ENCODE measurements at places on chromosomes 6 and 20. TPM values are rescaled to one million over a fixed set of nuclear protein-coding genes. Genes with fewer than 3 reads are reported as not detected.

Gene ARMC2
- 1.9 TPM for total RNA-seq

Gene CNR1
- 0.05 TPM for total RNA-seq

Gene PPP1R11
- 22.9 TPM for total RNA-seq

Gene MLIP
- 20.2 TPM for total RNA-seq

Gene BEND3
- total RNA-seq = 2.0 TPM

Gene ZBTB22
- 2.9 TPM for total RNA-seq

Gene FILIP1
- 1.6 TPM for total RNA-seq

Gene VGLL2
- total RNA-seq = not detected

DNA sequence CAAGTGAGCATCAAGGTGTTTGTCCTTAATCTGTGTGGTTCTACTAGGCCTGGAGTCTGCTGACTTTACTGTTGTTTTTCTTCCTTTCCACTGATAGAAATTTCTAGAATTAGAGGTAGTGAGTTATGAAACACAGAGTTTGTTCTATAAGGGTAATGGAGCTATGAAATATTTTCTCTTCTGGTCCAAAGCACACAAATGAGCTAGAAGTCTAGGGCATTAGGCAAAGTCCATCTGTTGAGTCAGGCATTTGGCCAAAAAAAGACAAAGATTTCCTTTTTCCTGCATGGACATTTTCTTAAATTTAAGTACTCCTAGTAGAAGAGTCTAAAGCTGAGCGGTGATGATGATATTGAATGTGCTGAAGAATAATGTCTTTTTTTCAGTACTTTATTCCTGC, 174.3 kb upstream of the STXBP5 start:
- DNase-seq = no peak

- DNase-seq = no peak
Measured at GRCh38 chr20:18973529-18974173, 160.1 kb downstream of the SCP2D1 start.

GRCh38 chr6:72035486-72035885, 149.1 kb downstream of the RIMS1 start:
- no peak for DNase-seq

DNA sequence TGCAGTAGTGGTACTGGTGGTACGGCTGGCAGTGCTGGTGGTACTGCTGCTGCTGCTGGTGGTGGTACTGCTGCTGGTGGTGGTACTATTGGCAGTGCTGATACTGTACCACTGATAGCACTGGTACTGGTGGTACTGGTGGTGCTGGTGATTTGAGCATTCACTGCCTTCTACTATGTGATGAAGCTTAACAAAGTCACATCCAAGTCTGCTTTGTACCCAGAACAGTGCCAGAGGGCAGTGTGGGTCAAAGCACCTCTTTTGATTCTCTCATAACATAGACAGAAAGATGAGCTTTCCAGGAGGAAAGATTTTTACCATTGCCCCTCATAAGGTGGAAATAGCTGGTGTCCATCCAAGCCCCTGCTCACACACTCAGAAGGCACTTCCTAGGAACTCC, 48.7 kb downstream of the ANKRD6 start:
- no peak for DNase-seq

DNA sequence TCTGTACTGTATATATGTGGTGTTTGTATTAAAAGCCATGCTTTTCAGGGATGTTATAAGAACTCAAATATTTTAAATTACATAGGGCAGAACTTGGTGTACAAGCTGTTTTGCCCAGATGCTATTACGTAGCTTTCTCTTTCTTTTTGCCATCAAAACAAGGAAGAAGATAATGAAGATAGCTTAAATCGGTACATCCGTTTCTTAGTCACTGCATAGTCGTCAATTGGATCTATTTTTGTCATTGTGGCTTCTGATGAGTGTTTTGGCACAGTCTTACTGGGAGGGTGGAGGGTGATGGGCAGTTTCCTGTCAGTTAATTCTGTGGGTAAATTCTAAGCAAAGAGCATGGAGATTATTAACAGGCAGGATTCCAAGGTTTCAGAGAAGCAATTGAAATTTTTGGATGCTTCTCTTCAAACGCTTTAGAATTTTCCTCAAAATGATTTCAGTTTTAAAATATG, 649.1 kb upstream of the GJE1 start:
- no peak for DNase-seq

DNA sequence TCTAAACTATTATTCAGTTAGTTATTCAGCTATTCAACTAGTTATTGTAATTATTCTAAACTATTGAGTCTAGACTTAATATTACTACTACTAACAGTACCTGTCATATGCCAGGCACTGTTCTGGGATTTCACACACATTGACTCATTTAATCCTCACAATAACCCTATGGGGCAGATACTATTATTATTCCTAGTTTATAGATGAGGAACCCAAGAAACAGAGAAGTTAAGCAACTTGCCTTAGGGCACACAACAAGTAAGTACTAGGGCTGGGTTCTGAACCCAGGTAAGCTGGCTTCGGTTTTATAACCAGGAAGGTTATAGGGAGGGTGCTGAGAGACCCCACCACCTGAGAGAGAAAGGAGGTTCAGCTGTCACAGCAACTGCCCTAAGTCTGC, 7.8 kb downstream of the TEAD3 start:
- DNase-seq = no peak

- peak; percentile 49 for DNase-seq
Measured at GRCh38 chr20:37392441-37393195, 46.7 kb downstream of the SRC start.

- DNase-seq = no peak
Measured at GRCh38 chr20:7090811-7091210, 323.3 kb downstream of the BMP2 start.

DNA sequence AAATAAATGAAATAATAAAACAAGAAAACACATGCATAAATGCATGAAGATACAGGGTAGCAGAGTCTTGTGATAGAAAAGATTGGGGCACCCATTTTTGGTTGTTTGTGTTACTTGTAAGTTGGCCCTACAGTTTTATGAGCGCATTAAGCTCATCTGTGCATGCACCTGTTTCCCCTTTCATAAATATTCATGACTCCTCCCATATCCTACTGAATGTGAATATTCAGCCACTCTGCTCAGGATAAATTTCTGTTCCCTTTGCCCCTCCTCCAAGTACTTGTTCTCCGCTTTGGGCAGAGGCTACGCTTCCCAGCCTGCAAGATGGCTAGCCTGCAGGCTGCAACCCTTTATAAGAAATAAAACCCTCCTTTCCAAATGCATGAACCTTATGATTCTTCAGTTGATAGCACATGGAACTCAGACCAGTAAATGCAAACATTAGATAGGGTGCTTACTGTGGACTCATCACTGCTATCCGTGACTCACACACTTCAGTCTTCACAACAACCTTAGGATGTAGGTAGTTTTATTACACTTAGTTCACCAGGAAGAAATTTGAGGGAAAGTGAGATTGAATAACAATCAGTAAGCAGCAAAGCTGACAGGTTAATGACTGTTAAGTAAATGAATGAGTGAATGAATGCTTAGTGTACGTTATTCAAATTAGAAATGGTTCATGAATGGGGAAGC, 15.0 kb downstream of the ALDH8A1 start:
- no peak for DNase-seq

DNA sequence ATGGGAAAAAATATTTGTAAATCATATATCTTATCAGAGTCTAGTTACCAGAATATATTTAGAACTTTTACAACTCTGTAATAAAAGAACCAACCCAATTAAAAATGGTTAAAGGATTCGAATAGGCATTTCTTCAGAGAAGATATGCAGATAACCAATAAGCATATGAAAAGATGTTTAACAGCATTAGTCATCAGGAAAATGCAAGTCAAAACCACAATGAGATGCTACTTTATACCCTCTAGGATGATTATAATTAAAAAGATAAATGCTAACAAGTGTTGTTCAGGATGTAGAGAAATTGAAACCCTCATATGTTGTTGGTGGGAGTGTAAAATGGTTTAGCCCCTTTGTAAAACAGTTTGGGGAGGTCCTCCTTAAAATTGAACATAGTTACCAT, 94.1 kb downstream of the LRRC1 start:
- DNase-seq = no peak

- DNase-seq = no peak
Measured at GRCh38 chr6:154370545-154370944, 13.9 kb upstream of the IPCEF1 start.

DNA sequence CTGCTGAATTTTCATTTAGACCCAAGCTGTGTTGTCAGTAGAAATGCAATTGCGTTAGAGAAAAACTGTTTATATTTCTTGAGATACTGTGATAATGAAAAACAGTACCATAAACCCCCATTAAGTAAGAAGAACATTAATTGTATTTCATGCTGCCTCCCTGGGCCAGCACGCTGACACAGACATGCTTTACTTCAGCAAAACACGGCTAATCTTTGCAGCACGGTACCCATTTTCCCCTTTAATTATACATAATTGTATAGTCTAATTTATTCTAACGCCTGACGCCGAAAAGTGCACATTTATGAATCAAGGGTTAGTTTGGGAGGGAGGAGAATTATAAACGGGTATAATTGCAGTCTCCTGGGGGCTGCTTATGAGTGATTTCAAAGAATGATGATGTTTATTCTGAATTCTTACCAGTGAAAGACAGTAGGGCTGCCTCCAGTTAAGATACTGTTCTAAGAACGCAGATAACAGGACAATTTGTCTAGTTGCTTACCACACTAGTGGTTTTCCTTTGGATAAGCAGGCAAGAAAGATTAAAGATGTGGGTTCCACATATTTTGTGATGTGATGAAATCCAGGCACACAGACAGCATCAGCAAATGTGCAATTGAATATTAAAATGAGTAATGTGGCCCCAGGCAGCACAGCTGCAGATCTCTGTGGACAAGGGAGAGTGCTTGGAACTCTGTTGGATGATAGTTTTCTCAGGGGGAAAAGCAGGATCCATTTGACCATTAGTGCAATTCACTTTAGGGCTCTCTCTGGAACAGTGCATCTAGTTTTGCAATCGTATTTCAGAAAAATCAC, 4.7 kb upstream of the SULF2 start:
- no peak for DNase-seq

DNA sequence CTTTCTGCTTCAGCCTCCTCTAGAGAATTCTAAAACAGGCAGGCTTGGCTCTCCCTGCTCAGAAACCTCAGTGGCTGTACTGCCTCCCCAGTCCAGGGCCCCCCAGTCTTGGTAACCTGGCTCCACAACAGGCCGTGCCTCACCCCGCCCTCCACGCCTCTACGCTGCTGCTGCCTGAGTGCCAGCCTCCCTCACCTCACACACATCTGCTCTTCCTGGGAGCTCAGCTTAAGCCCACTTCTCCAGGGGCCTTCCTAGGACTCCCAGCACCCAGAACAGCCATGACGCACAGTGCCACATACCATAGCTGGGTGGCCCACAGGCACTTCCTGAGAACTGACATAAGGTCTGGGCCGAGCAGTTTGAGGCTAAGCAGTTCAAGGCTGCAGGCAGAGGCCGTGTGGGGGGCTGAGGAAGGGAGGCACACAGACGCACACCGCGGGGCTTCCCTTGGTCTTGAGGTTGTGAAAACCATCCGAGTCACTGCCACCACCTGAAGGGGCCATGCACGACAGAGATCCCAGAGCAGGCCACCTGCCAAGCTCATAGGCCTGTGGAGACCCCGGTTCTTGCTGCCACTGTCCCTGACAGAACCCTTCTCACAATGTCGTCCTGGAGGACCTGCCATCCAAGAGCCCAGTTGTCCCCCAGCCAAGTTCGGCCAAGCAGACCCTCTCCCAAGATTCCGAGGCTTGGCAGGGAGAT, 42.6 kb downstream of the DSTN start:
- no peak for DNase-seq

DNA sequence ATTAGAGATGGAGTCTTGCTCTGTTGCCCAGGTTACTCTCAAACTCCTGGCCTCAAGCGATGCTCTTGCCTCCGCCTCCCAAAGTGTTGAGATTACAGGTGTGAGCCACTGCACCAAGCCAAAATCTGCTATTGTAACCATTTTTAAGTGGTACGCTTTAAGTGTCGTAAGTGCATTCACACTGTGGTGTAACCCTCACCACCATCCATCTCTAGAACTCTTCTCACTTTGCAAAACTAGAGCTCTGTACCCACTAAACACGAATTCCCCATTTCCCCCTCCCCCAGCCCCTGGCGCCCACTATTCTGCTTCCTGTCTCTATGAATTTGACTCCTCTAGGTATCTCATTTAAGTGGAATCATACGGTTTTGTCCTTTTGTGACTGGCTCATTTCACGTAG, 2.8 kb upstream of the FAM83C start:
- DNase-seq = no peak

GRCh38 chr6:73640179-73640750, 13.5 kb downstream of the SLC17A5 start:
- no peak for DNase-seq

DNA sequence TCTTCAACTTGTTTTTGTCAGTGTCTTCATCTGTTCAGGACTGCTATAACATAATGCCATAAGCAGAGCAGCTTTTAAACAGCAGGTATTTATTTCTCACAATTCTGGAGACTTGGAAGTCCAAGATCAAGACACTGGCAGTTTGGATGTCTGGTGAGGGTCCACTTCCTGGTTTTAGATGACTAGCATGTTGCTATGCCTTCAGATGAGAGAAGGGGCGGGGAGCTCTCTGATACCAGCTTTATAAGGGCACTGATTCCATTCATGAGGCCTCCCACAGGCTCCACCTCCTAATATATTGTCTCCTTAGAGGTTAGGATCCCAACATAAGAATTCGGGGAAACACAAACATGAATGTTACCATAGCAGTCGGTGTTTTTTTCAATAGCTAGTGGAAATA, 52.9 kb downstream of the FAM83B start:
- DNase-seq = no peak

DNA sequence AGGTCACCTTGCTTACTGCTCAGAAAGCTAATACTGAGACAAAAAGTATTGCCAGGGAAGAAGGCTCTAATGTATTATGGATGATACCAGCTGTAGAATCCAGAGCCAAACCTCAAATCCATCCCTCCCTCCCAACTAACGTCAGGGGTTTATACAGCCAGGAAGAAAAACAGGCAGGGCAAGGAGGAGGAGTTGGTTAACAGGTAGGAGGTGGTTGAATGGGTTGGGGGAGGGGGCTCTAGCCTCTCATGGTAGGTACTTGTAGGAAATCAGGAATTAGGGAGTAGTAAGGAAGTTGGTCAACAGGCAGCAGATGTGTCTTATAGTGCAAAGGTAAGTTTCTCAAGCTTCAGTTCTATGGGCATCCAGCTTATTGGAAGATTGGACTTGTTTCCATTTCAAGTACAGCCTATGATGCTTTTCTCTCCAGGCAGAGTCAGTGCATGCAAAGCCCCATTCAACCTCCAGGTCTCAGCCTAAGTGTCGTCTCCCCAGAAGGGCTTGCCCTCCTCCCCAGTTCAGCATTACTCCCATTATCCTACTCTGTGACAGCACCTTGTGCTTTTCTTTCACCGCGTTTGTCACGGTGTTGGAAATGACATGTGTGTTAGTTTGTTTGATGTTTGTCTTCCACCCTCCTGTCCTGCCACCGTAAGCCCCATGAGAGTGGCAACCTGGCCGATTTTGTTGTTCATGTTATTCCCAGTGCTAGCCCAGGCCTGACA, 38.1 kb downstream of the PNLDC1 start:
- no peak for DNase-seq
